Foreskin keratinocyte (primary cell): ENCODE measurements at places on chromosomes 6 and 20.

DNA sequence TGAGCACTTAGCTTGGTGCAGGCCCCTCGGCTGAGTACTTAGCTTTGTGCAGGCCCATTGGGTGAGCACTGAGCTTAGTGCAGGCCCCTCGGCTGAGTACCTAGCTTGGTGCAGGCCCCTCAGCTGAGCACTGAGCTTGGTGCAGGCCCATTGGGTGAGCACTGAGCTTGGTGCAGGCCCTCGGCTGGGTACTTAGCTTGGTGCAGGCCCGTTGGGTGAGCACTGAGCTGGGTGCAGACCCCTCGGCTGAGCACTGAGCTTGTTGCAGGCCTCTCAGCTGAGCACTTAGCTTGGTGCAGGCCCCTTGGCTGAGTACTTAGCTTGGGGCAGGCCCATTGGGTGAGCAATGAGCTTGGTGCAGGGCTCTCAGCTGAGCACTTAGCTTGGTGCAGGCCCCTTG lies 387.1 kb downstream of the THBS2 start:
- DNase-seq = no peak

DNA sequence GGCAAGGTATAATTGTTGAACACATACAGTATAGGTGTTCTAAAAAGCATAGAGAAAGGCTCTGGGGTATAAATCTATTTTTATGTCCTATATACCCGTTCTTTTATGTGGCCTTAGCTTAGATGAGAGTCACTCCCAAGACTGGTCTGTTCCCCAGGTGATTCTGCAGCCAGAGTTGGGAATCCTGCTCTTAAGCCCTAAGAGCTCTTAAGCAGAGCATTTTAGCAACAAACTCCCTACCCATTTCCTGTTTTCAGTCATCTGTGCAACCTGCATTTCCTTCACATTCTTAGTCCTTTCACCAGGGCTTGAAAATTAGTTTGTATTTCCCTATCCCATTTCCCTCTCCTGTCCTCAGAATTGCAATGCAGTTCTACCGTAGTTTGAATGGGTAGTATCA lies 166.1 kb downstream of the HS3ST5 start:
- no peak for DNase-seq

DNA sequence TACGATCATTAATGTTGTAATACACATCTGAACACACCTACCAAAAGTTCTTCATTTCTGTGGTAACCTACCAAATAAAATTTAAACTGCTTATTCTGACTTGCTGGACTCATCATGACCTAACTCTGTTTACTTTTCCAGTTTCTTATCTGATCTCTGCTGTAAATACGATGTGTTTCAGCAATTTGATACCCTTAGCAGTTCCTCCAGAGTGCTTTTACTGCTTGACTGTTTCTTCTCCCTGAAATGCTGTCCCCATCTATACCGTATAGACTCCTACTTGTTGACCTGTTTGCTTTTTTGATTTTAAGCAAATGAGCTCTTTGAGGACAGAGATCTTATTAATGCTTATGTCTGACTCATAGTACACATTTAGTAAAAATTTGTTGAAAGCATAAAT lies 119.5 kb downstream of the SCAF8 start:
- no peak for DNase-seq

GRCh38 chr6:90121982-90122381 lies 174.7 kb downstream of the BACH2 start:
- DNase-seq = peak; percentile 90

GRCh38 chr6:136323431-136324112 lies 33.9 kb upstream of the BCLAF1 start:
- no peak for DNase-seq

GRCh38 chr6:169787797-169788196 lies 36.4 kb downstream of the ERMARD start:
- no peak for DNase-seq

- DNase-seq = no peak
These were observed 17.1 kb downstream of the IFNGR1 start for GRCh38 chr6:137202078-137202477.

GRCh38 chr20:53959911-53960578 lies 110.3 kb downstream of the BCAS1 start:
- DNase-seq = no peak

DNA sequence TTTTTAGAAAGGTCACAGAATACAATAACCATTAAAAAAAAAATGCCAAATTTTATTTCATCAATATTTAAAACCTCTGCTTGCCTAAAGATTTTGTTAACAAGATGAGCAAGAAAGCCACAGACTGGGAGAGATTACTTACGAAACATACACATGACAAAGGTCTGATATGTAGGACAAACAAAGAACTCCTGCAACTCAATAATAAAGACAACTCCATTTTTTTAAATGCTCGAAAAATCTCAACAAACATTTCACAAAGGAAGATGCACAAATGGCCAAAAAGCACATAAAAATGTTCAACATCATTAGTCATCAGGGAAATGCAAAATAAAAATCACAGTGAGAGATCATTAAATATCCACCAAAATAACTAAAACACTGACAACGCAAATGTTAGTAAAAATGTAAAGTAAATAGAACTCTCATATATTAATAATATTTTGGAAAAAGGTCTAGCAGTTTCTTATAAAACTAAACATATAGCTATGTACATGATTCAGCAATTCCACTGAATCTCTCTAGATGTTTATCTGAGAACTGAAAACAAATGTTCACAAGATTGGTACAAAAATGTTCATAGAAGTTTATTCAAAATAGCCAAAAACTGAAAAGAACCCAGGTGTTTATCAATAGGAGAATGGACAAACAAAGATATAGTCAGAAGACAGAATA lies 10.3 kb downstream of the STK38 start:
- no peak for DNase-seq

DNA sequence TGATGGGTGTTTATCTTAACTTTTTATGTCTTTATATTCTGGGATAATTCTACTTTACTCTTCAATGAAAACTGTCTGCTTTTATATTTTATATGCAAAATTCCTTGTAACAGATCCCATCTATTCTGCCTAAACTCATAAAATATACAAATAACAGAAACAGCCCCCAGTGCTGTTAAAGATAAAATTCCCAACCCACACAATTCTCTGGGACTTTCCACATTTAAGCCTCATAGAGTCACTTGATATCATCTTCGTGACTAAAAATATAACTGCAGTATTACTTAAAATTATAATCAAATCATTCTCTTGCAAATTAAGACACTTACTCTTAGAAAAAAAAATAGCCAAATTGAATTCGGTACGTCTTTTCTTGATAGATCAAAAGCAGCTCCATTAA lies 60.2 kb downstream of the INSM1 start:
- DNase-seq = no peak

GRCh38 chr6:37314487-37315156 lies 39.2 kb upstream of the RNF8 start:
- peak; percentile 24 for DNase-seq

GRCh38 chr20:50645253-50646068 lies 45.9 kb downstream of the RIPOR3 start:
- DNase-seq = peak; percentile 80

DNA sequence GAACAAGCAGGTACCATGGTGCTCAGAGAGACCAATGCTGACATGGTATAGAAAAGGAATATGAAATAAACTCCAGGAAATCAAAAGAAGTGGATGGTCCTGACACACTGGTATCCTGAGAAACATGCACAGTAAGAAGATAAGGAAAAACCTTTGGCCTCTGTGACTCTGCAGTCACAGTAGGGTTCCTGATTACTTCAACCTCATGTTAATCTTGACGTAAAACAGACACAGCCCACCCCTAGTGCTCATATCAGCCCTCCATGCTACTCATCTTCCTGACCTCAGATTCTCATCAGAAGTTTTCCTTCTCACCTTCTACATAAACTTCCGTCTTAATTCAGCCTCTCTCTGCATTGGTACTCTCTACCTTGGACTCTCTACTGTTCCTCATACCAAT lies 240.9 kb downstream of the PKHD1 start:
- no peak for DNase-seq

- no peak for DNase-seq
These were observed 80.8 kb downstream of the RNF144B start for GRCh38 chr6:18467741-18468502.

DNA sequence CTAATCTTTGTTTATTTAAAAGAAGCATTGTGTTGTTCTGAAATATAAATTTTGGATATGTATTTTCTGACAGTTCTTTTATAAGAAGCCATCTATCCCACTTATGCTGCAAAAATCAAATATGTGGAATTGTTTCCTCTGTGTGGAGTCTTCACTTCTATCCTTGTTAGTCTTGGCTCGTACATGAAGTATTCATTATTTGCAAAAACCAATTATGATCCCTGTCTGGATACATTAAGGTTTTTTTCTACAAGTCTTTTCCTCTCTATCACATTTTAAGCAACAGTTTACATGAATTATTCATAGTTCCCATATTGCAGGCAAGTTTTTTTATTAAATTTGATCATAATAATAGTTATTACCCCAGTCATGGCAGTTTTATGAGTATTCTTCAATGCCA lies 490.8 kb upstream of the GJE1 start:
- no peak for DNase-seq

DNA sequence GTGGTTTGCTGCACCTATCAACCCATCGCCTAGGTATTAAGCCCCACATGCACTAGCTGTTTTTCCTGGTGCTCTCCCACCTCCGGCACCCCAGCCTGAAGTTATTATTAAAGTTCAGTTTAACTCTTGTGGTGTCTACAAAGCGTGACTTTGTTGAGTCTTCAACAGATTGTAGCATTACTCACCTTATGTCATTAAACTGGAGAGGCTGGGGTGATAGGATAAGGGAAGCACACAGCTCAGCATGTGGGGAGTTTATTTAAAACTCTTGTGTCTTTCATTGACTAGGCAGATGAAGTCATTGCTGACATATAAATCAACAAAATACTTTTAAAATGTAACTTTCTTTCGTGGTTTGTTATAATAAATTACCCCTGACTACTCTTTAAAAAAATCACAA lies 84.7 kb upstream of the GCM1 start:
- DNase-seq = no peak

DNA sequence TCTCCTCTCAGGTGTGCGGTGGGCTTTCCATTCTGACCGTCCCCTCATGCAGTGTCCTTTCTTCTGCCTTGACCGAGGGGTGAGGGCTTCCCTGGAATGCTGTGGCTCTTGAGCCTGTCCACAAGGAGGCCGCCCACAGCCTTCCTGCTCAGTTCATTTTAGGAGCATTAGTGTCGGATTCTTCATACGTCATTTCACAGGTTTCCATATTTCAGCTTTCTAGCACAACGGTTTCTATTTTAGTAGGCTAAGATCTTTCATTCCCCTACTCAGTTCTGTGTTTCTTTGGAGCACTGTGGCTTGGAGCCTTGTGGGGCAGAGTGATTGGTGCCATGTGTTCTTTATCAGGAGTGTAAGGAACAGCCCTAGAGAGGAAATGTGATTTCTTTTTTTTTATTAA lies 5.5 kb downstream of the PPP1R3G start:
- no peak for DNase-seq

DNA sequence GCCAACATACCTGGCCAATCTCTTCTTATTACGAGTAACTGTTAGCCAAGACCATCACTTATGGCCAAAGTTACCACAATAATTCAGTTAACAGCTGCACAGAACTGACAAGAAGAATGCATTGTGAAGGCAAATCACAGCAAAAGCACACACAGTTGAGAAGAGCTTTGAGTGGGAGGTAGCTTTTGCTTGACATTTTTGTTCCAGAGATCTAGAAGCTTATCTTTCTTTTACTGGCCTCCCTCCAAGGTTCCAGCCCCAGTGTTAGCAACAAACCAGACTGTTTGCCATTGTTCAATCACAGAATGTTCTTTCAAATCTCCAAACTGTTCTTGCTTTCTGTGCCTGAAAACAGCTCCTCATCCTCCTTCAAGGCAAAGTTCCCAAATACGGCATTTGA lies 35.9 kb upstream of the IRAK1BP1 start:
- no peak for DNase-seq

GRCh38 chr6:82251942-82252341 lies 4.4 kb upstream of the IBTK start:
- DNase-seq = no peak

DNA sequence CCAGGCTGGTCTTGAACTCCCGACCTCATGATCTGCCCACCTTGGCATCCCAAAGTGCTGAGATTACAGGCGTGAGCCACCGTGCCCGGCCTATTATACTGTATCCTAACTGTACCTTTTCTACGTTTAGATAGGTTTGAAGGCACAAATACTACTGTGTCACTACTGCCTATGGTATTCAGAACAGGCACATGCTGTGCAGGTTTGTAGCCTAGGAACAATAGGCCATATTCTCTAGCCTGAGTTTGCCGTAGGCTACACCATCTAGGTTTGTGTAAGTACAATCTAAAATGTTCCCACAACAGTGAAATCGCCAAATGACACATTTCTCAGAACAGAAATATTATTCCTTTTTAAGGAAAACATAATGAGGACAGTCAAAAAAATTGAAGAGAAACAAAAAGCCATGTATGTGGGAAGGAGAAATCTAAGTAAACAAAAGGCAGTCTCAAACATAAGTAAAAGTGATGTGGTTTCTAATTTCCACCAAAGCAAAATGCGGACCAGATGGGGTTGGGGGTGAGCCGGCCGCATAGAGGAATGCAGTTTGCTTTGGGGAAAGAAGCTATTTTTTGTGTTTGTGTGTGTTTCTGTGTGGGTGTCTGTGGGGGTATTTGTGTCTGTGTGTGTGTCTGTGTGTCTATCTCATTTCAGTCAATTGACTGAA lies 192.6 kb upstream of the SALL4 start:
- DNase-seq = no peak

GRCh38 chr6:44176762-44177509 lies 18.3 kb downstream of the CAPN11 start:
- DNase-seq = no peak

GRCh38 chr6:166672624-166673206 lies 45.7 kb upstream of the RPS6KA2 start:
- DNase-seq = no peak

DNA sequence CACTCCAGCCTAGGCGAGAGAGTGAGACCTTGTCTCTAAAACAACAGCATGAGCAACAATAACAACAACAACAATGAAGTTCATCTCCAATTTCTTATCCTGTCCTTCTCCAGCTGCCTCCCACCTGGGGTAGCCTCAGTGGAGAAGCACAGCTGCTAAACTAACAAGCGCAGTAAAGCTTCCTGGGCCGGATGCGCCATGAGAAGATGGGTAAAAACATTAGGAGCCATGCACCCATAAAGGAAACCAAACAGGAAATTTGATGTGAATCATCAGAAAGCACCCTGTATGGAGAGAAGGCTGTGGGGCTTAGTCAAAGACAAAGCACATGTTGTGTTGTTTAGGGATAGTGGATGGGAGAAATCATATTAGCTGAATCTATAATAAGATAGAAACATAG lies 61.1 kb upstream of the CCN6 start:
- no peak for DNase-seq

GRCh38 chr6:50884364-50884763 lies 65.7 kb downstream of the TFAP2B start:
- no peak for DNase-seq

DNA sequence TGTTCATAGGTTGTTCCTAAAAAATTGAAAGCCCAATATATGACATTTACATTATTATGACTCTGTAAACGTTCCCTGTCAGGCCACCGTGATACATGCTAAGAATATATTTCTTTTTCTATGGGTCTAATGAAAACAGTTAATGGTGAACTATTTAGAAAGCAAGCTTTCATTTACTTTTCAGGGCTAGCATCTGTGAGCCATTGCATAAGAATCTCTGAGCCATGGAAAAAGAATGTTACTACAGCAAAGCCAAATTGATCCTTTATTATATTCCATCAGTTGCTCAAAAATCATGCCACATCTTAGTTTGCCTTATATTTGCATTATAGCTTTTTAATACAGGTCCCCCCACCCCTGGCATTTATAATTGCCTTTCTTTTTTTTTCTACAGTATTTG lies 275.5 kb downstream of the ZFAND3 start:
- peak; percentile 42 for DNase-seq

- DNase-seq = no peak
These were observed 1001.1 kb upstream of the GJE1 start for GRCh38 chr6:141131616-141132015.
